Activated gamma-delta T cell treated with Interleukin-2 at 50 U/mL for 16 hours (primary cell): ENCODE measurements at places on chromosomes 1 and 21.

DNA sequence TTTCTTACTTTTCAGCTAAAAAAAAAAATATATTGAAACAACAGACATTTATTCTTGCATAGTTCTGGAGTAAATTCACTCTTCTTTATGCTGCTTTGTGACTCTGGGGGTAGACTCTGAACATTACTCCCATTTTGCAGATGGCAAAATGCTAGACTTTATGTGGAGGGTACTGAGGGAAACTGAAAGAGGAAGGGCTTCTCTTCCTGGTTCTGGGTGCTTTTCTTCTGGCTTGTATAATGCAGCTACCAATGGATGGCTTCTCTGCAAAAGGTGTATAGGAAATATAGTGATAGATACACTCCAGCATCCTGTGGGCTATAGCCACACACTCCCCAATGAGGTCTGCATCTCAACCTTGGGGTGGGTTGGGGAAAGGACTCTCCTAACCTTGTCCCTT is 19.7 kb upstream of the ZBTB40 start:
- no peak for DNase-seq

DNA sequence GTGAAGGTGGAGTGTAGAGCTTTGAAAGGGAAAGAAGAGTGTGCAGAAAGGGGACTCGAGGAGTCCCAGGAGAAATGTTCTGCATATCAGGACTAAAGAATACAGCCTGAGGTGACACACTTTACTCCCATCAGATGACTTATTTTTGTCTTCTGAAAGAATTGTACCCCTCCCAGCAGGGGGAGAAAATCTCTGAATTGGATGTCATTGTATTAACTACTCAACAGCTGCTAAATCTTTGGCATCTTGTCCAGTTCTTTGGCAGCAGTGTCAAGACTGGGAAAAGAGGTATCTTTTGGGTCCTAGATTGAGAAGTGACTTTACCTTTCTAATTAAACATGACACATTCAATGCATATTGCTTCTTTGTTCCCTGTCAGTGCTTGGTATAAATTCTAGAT is 18.9 kb downstream of the UBE4B start:
- no peak for DNase-seq

DNA sequence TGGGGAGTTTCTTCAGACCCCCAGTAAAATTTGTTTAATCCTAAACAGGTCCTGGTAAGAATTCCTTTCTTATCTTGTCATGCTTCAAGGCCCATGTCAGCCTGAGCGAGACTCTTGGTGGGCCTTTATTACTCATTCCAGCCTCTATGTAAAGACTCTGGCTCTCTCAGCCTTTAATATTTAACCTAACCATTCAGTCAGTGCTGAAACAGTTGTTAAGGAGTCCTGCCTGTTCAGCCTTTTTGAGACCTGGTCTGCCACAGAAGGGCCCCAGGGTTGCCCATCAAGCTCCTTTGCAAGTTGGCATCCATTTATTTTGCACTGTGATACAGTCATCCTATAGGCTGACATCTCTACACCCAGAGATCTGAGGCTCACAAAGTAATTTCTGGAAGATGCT is 107.7 kb upstream of the VANGL1 start:
- no peak for DNase-seq

- no peak for DNase-seq
Measured at GRCh38 chr1:200336101-200336845, 73.6 kb downstream of the ZNF281 start.

- no peak for DNase-seq
Measured at GRCh38 chr1:224739997-224740684, 124.0 kb downstream of the CNIH3 start.
